Activated T-cell treated with anti-CD3 and anti-CD28 coated beads for 48 hours (primary cell): ENCODE measurements at places on chromosomes 6 and 20.

- DNase-seq = no peak
Measured at GRCh38 chr20:40578961-40579360, 110.1 kb downstream of the MAFB start.

DNA sequence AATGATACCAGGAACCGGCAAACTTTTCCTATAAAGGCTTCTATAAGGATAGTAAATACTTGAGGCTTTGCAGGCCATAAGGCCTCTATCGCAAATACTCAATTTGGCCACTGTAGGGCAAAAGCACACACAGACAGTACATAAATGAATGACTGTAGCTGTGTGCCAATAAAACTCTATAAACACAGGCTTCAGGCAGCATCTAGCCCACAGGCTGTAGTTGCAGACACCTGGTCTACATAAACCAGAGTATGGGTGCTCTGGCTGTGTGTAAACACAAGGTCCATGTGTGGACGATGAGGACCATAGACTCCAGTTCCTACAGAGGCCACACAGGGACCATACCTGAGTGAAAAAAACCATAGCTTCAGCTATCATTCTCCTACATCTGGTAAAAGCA lies 52.2 kb downstream of the ZMYND8 start:
- no peak for DNase-seq

DNA sequence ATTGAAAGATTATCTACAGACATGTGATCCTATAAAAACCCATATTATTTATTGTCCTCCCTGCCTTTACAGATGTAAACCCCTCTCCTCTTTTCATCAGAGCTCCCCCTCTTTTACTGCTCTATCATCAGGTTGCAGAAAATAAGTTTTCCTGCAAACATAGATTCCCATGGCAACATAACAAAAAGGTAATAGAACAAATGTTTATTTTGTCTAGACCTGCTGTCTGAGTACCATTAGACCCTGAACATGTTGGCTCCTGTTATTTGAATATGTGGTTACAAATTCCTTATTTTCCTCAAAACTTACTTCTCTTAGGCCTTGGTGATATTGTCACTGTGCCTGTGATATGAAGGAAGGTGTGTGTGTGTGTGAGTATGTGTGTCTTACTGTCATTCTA lies 11.5 kb downstream of the MAPK14 start:
- no peak for DNase-seq

- DNase-seq = no peak
Measured at GRCh38 chr6:17621003-17621402, 20.9 kb downstream of the FAM8A1 start.

GRCh38 chr6:4636191-4636880 lies 139.9 kb upstream of the CDYL start:
- no peak for DNase-seq

GRCh38 chr20:32482442-32483261 lies 102.5 kb downstream of the NOL4L start:
- DNase-seq = no peak

GRCh38 chr20:41443691-41444090 lies 77.1 kb upstream of the EMILIN3 start:
- DNase-seq = no peak

- no peak for DNase-seq
Measured at GRCh38 chr20:36582821-36583220, 9.4 kb downstream of the TGIF2 start.

DNA sequence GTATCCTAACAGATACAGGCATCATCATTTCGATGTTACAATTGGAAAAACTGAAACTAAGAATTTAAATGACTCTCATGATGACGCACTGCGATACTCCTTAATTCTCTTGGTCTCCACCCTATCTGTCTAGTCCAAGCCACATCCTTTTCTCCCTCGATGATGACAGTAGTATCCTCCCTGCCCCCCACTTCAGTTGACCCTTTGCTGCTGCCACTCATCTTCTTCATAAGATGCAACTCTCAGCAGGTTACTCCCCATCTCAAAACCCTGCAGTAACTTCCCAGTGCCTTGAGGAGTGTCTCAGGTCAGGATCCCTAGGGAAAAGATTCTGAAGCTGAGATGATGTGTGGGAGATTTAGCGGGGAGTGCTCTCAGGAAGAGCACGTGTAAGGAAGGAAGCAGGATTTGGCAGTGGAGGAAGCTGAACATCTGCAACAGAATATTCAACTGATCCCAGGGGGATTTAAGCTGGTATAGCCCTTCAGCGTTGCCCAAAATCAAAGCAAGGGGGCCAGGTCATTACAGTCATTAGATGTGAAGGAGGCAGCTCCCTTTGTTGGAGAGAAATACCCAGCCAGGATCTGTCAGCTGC lies 16.1 kb downstream of the JPH2 start:
- no peak for DNase-seq
